ENCODE measurements at places on chromosomes 2 and 18.

GRCh38 chr2:215874418-215874817 lies 138.9 kb downstream of the MREG start:
- DNase-seq: no peak

- no peak for DNase-seq
Measured at GRCh38 chr2:113215056-113215455, 41.3 kb downstream of the PSD4 start.

DNA sequence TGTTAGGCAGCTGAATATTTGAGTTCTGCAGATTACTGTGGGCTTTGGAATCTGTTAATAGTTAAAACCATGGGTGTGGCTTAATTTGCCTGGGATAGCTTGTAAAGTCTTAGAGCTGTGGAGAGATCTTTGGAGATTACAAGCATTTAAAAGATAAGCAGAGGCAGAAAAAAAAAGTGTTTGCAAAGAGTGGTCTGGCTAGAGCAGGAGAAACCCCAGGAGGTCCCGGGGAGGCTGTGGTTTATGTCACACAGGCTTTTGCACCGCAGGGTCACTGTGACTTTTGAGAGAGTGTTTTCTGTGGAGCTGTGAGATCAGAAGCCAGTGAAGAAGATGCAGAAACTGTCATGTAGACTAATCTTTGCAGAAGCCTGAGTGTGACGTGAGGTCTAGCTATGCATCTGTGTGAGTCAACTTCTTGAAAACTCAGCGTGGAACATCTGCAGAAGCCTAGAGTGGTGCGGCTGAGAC lies 49.0 kb downstream of the SETBP1 start:
- peak; percentile 59 for DNase-seq

- DNase-seq: no peak
Measured at GRCh38 chr2:144334551-144334950, 185.4 kb downstream of the ZEB2 start.

GRCh38 chr18:5103693-5104092 lies 93.4 kb downstream of the AKAIN1 start:
- DNase-seq: no peak

DNA sequence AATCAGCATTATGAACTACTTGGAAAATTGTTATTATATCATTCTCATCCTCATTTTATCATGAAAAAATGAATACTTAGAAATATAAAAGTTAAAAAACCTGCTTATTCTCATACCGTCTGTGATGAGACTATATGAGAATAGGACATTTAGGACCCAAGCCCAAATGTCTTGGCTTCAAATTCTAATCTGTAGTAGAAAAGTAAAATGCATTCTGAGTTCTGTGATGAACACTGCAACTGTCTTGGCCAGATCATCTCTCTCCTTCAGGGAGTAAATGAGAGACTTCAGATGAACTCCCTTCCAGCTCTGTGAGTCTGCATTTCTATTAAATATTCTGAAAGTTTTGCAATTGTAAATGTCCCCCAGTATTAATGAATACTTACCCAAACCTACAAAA lies 940.7 kb upstream of the KLHL29 start:
- no peak for DNase-seq

- DNase-seq: no peak
Measured at GRCh38 chr2:227340106-227340505, 15.1 kb downstream of the MFF start.

DNA sequence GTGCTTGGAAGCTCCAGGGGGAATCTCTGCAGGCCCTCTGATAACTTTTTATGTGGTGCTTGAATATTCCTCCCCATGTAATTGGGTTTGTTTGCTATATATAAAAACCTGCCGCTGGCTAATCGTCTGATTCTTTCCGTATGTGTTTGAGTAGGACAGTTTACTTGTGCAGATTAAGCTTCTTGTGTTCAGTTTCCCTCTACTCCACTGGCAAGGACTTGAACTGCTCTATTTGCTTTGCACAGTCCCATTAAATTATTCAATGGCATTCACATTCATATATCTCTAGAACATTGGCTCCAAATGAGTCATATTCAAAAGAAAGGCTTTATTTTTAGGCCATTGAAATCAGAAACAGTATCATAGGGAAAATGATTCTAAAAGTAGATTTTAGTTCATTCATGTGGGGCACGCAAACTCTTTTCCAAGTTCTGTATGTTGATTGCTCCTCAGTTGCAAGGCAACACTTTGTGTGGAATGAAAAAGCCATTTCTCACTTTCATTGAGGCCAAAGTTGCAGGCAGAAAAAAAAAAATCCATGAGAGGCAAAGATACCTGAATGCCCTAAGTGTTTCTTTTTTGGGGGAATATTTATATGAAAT lies 1682.3 kb upstream of the PIK3C3 start:
- no peak for DNase-seq

DNA sequence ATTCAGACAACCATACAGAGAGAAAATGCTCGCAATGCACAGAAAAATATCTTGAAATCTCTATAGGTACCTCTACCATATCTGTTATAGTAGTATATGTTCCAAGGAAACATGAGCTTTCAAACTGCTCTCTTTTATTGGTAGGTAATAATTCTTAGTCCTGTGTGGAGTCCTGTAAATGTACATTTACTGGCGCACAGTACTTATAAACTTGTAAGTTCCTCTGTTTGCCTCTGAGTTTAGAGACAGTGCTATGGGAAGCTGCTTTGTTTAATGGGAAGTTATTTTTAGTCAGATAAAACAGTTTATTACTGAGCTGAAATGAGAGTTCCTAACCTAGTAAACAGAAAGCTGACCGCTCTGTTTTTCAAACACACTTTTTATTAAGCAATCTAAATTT lies 52.7 kb downstream of the CCDC93 start:
- no peak for DNase-seq

- DNase-seq: no peak
Measured at GRCh38 chr2:74267068-74267467, 68.7 kb downstream of the MTHFD2 start.

- no peak for DNase-seq
Measured at GRCh38 chr2:219334076-219334475, 1.5 kb upstream of the RESP18 start.

- DNase-seq: no peak
Measured at GRCh38 chr2:239908744-239909143, 116.4 kb downstream of the NDUFA10 start.

DNA sequence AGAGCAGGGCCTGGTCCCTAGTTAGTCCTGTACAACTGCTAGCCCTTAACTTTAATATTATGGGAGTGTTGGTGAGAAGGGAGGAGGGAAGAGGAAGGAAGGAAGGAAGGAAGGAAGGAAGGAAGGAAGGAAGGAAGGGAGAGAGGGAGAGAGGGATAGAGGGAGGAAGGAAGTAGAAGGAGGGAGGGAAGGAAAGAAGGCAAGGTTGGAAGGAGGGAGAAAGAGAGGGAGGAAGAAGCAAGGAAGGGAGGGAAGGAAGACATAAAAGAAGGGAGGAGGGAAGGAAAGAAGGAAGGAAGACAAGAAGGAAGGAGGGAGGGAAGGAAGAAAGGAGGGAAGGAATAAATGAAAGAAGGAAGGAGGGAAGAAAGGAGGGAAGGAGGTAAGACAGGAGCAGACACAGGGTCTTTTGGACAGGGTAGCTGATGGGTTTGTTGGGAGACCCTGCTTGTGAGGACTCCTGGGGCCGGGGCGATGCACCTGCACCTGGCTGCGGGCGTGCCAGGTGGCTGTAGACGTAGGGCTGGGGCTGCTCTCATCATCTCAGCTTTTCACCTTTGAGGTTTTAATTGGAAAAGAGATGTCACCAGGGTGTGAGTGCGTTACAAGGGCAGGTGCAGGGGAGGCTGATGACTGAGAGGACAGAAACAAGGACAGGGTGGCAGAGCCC lies 5.9 kb upstream of the POMC start:
- no peak for DNase-seq

GRCh38 chr2:54387059-54387991 lies 68.8 kb upstream of the SPTBN1 start:
- DNase-seq: peak; percentile 64

DNA sequence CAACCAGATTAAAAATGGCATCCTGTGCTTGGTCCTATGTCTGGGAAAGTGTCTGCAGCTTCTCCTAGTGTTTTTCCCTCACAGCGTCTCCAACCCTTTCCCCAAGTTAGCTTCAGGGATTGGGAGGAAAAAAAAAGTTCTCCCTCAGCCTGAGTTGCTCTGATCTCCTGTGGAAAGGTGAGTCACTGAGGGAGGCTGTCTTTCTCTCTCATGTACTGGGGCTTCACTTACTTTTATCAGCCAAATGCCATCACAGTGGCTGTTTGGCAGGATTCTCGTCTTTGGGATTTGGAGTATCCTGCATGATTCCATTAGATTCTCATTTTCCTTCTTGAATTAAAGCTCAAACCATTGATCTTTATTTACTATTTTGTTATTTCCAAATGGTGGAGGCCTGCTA lies 18.1 kb downstream of the GTF2A1L start:
- DNase-seq: no peak

DNA sequence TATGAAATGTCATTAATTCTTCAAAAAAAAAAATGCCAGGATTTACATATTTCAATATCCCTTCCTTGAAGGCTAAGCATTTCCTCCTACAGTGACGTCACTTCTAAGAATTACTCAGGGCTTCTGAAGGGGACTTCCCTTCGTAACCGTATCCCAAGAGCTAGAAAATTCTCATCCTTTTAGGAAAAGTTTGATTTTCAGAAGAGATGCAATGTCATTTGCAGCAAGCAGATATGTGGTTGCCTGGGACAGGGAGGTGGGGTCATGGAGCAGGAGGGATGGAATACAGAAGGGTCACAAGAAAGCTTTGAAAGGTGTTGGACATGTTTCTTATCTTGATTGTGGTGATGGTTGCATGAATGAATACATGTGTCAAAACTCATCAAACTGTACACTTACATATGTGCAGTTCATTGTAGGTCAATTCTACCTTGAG lies 97.0 kb upstream of the ATL2 start:
- DNase-seq: no peak
